ENCODE measurements at places on chromosomes 13 and 19.

DNA sequence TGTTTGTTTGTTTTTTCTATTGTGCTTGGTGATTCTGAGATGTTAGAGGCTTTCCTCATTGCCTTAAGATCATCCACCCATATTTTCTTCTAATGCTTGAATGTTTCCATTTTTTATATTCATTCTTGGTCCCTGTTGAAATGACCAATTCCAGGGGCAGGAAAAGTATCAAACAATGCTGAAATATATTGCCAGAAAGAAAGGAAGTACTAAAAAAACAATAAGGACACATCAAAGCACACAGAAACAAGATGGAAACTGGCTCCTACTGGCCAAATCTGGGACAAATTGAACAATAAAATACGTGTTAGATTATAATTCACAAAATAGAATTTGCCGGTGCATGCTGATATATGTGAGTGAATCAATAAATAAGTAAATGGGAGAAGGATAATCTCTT is 23.9 kb downstream of the ZDHHC20 start:
- no peak for DNase-seq

GRCh38 chr13:42114278-42114677 is 65.8 kb downstream of the DGKH start:
- DNase-seq: no peak

- DNase-seq: no peak
These were observed 128.4 kb downstream of the SHISA2 start for GRCh38 chr13:25923217-25924085.

- DNase-seq: no peak
These were observed 134.8 kb downstream of the DCLK1 start for GRCh38 chr13:35996360-35996759.

- DNase-seq: no peak
These were observed 462.0 kb upstream of the ZNF507 start for GRCh38 chr19:31883296-31883990.

DNA sequence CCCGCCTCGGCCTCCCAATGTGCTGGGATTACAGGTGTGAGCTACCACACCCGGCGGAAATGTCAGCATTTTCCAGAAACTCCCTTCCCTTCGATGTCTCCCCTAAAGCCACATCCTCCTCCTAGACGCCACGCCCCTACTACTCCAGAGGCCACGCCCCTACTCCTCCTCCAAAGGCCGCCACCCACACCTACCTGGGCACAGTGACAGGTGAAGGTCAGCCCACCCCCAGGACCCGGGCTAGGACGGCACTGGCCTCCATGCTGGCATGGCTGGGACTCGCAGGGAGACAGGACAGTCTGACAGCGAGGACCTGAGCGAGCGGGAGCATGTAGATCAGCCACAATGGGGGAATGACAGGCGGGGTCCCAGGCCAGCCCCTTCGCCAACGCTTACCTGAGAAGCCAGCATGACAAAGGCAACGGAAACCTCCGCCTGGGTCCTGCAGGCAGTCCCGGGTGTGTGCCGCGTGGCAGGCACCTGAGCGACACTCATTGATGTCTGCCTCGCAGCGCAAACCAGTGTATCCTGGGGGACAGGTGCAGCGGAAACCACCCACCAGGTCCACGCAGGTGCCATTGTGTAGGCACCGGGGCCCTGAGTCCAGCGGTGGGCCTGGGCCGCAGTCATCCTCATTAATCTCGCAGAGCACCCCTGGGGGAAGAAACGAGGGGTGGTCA is 22.0 kb downstream of the NOTCH3 start:
- DNase-seq: no peak

GRCh38 chr19:33524024-33524664 is 2.6 kb upstream of the PEPD start:
- DNase-seq: no peak

- no peak for DNase-seq
These were observed 109.4 kb downstream of the CRYL1 start for GRCh38 chr13:20416223-20416745.

- no peak for DNase-seq
These were observed 70.7 kb upstream of the TDRD3 start for GRCh38 chr13:60326273-60326672.

DNA sequence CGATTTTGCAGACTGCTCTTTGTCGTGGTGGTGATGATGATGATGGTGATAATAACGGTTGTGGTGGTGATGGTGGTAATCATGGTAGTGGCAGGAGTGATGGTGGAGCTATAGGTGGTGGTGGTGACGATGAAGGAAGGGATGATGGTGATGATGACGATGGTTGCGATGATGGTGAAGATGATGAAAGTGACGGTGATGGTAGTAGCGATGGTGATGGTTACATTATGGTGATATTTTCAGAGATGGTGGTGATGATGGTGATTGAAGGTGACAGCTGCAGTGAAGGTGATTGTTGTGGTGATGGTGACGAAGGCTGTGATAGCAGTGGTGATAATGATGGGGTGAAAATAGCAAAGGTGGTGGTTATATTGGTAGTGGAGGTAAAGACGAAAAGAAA is 2.1 kb upstream of the ADGRE3 start:
- DNase-seq: no peak

GRCh38 chr13:42814868-42815267 is 33.5 kb downstream of the FAM216B start:
- DNase-seq: no peak

DNA sequence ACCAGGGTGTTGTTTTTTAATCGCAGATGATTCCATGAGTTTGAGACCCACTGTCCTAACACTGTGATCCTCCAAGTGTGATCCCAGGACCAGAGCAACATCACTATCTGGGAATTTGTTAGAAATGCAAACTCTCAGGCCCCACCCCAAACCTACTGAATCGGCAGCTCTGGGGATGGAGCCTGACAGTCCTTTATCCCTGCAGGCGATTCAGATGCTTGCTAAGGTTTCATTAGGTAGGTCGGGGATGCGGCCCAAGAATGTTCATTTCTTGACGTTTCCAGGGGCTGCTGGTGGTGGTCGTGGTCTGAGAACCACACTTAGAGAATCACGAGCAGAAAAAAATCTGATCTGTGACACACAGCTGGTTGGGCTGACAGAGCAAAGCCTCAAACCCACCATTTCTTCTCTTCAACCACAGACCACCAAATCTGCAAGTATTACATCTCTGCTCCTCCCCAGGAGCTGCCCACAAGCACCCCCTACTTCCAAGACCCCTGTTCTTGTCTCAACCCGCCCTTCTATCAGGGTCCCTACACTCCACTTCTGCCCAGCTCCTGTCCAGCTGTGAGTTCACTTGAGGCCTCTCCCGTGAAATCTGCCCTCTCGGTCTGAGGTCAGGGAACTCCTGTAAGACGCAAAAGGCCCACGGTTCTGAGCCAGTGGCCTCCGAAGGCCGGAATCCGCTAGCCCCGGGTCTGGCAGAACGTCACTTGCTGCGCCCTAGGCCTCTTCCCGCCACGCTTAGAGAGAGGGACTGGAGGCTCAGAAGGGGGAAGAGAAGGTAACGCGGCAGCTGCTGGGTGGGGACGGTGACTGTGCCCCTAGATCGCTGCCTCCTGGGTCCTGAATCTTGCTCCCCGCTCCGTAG is 1.1 kb upstream of the FARP1 start:
- DNase-seq: no peak

- DNase-seq: no peak
These were observed 3.3 kb upstream of the LRG1 start for GRCh38 chr19:4542896-4543841.

DNA sequence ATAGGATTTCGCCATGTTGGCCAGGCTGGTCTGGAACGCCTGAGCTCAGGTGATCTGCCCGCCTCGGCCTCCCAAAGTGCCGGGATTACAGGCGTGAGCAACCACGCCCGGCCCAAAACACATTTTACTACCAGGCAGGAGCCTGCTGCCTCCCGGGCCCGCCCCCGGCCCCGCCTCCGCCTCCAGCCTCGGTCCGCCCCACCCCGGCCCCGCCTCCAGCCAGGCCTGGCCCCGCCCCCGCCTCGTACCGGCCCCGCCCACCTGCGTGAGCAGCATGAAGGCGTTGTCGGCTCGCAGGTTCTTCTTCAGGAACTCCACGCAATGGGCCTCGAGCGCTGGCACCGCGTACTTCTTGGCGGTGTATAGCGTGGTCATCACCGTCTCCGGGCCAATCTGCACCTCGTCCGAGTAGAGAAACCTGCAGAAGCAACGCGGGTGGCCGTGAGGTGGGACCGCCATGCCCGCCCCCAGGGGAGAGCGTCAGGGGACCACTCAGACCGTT is 22.7 kb downstream of the BTBD2 start:
- DNase-seq: no peak

DNA sequence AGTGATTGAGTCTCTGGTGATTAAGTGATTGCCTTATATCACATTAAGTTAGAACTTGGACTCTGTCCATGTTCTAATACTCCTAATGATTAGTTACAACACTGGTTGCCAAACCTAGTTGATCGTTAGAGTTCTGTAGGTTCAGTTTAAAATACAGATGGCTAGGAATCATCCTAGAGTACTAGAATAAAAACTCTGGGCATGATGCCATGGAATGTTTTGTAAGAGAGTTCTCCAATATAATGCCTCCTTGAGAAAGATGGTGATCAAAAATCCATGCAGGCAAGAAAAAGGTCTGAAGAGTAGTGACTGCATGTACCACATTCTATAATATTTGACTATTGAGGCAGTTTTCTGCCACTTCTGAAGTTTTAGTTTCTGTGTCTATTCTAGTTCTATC is 176.3 kb downstream of the GPC5 start:
- DNase-seq: no peak

- no peak for DNase-seq
These were observed 232.3 kb downstream of the ATP8A2 start for GRCh38 chr13:25604106-25604505.

- no peak for DNase-seq
These were observed 39.6 kb downstream of the CHST8 start for GRCh38 chr19:33661336-33661735.

DNA sequence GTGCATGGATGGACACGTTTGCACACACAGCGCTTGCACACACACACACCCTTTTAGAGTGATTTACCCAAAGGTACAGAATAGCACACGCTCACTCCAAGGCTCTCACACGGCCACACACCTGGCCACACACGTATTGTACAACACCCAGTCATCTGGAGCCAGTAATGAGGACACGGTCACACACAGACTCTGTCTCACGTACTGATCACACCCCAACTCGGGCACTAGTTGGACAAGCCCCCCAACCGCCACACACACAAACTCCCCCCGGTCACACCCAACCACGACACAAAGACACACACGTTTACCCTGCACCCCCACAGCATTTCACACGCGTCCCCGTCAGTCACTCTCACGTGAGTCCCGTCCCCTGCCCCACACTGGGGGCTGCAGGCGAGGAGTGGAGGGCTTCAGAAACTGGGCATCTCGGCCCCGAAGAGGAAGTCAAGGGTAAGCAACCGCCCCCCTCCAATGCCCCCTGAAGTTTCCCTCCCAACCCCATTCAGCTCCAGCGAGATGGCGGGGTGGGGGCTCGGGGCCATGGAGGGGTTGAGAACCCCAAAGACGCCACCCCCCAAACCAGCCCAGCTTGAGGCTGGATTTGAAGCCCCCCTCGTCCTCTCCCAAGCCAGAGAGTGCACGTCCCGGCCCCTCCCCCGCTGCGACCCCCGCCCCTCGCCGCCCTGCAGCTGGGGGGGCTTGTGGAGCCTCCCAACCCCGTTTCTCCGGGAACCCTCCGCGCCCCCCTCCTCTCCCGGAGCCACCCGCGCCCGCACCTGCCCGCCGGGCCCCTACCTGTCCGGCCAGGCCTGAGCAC is 599 bp downstream of the OLFM2 start:
- DNase-seq: no peak

- no peak for DNase-seq
These were observed 300.0 kb downstream of the SPRY2 start for GRCh38 chr13:80040981-80041317.

- DNase-seq: peak; percentile 95
These were observed at the start of gene TIMM50 for GRCh38 chr19:39480337-39481228. TIMM50 (plus strand) TSS chr19:39480838; CDS start chr19:39480854, 16 bp downstream.

DNA sequence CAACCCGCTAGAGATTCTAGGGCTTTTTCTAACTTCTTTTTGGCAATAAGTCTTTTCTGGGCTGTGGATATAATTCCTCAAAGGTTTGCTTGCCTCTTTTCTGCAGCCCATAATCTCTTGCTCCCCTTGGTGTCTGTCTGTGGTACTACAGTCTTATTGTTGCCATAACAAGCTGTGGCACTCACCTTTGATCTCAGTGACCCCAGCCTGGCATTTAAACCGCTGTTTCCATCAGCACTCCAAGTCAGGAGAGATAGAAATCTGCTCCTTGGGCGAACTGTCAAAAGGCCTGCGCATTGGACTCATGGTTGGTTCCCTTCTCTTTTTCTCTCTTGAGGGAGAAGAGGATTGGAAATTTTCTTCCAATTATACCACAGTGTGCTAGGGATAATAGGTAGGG is 14.5 kb upstream of the MPHOSPH8 start:
- DNase-seq: no peak

DNA sequence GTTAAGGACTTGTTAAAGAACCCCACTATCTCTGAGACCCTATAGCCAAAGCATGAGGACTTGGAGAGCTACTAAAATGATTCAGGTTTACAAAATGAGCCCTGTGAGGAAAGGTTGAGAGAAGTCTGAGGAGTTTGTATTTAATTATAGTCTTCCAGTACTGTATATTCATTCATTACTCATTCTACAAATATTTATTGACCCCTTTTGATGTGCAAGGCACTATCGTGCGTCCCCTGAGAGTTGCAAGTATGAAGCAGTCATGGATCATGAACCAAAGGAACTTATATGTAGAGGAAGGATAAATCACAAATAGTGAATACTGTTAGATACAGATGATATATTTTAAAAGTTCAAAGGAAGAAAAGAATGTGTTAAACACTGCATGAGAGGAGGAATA is 84.4 kb downstream of the DNAJC15 start:
- DNase-seq: no peak

- DNase-seq: no peak
These were observed 506.6 kb downstream of the EFNB2 start for GRCh38 chr13:106028911-106029310.

DNA sequence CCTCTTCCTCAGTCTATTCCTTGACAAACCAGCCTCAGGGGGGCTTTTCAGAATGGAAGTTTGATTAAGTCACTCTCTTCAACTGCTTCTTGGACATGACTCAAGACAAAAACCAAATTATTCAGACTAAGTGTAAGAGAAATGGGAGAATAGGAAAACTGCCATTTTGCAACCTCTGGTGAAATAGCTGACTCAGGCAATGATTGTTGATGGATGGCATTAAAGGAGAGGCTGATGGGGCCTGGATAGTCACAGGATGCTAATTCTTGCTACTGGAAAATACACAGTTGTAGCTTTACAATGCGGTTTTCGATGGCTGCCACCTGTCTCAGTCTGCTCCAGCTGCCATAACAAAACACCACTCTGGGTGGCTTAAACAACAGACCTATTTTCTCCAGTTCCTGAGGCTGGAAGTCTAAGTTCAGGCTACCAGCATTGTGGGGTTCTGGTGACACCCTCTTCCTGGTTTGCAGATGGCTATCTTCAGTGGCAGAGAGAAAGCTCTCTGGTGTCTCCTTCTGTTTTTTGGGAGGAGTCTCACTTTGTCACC is 6.1 kb downstream of the NOSIP start:
- DNase-seq: no peak

All from stimulated activated naive B cell treated with anti-CD40 and anti-IgM and Interleukin-4, amounts not matched to agents 10 μg/mL and 1 μg/mL and 100 μg/mL, for 72 hours (primary cell).